ENCODE measurements at places on chromosomes 2 and 18.

DNA sequence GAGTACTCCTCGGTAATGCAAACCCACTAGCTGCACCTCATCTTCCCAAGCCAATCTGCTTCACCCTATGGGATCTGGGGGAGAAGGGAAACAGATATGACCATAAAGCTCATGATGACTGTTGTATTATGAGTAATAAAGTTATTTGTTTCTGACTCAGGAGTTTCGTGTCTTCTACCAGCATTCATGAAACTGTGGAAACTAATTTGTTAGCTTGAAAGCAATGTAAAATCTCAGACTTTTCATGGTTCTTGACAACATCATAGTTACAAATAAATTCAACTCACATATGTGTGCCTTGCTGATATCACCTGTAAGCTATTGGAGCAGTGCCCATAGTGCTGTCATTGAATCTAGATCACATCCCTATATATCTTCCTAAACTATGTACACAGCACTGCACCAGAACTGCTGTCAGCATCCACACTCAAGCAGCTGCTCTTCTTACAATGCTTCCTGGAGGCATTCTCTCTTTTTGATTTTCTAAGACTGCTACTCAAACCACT lies 135.6 kb upstream of the KYNU start:
- no peaks in the 10 kb centered on the region for H3K36me3 ChIP-seq
- no peak overlapping the region for H3K4me3 ChIP-seq
- no peaks in the 10 kb centered on the region for H3K4me1 ChIP-seq
- H3K27ac ChIP-seq = no peak overlapping the region

GRCh38 chr2:219521066-219521880 lies 7.0 kb downstream of the ASIC4 start:
- no peaks in the 10 kb centered on the region for H3K36me3 ChIP-seq
- peaks cover 54% of the 10 kb centered on the region for H3K4me1 ChIP-seq
- no peak overlapping the region for H3K27ac ChIP-seq
- DNase-seq = peak; percentile 80
- peak overlapping the region; percentile 10 for H3K4me3 ChIP-seq
- H3K27me3 ChIP-seq = peaks cover 35% of the 10 kb centered on the region

DNA sequence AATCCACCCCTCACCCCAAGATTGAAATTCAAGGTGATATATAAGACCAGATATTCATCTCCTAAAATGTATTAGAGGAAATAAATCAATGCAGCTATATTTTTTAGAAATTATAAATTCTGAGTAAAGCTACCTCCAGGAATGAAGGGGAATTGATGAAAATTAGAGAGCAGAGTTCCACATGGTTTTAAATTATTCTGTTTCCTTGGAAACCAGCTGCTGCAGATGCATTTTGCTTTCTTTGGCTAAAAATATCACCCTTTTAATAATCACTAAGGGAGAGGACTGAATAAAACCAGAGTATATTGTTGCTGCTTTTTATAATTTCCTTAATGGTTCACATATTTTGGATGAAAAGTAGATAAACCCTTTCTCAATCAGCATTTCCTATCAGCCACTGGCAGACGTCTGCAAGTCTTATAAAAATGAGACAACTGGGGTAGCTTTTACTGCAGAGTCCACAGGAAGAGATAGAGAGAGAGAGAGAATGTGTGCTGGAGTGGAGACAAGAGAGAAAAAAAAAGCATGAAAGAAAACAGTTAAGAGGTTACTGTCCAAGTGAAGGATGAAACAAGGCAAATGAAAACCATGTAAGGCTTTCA lies 2.0 kb downstream of the CSRNP3 start:
- no peaks in the 10 kb centered on the region for H3K27me3 ChIP-seq
- H3K4me3 ChIP-seq = peak overlapping the region; percentile 78
- peaks cover 31% of the 10 kb centered on the region for H3K4me1 ChIP-seq
- H3K36me3 ChIP-seq = no peaks in the 10 kb centered on the region
- peak overlapping the region; percentile 39 for H3K27ac ChIP-seq

- H3K27ac ChIP-seq = no peak overlapping the region
- H3K27me3 ChIP-seq = no peaks in the 10 kb centered on the region
- H3K4me1 ChIP-seq = peaks cover 10% of the 10 kb centered on the region
- no peaks in the 10 kb centered on the region for H3K36me3 ChIP-seq
- DNase-seq = no peak
Observed at GRCh38 chr18:74429096-74429495, 28.0 kb downstream of the DIPK1C start.

- no peaks in the 10 kb centered on the region for H3K4me1 ChIP-seq
- H3K27ac ChIP-seq = no peak overlapping the region
- no peaks in the 10 kb centered on the region for H3K27me3 ChIP-seq
- no peak overlapping the region for H3K4me3 ChIP-seq
- no peak for DNase-seq
- H3K36me3 ChIP-seq = no peaks in the 10 kb centered on the region
Observed at GRCh38 chr18:29018976-29019375, 842.0 kb upstream of the CDH2 start.

DNA sequence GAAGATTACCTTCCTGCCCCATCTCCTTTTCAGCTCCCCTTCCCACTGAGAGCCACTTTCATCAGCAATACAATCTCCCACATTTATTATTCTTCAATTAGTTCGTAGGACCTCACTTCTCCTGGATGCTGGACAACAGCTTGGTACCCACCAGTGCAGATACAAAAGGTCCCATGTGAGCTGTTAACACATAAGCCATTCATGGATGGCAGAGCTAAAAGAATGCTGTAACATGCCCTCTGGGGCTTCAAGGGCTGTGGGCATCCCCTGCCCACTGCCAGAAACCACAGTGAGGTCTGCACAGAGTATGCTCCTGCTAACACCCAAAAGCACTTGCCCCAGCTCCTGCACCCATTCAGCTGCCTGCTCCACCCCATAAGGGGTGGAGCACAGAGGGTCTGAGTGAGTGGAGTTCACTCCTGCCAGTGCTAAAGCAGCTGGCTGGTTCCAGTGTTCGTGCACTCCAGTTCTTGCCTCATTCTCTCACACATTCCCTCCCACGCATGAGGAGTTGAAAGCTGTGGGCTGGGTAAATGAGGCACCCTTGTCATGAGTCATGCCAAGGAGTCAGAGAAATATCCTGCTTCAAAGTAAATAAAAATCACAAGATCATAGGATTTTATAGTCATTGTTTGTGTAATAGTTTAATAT lies 305.9 kb upstream of the TMEFF2 start:
- H3K4me1 ChIP-seq = no peaks in the 10 kb centered on the region
- H3K4me3 ChIP-seq = no peak overlapping the region
- no peak overlapping the region for H3K27ac ChIP-seq
- no peaks in the 10 kb centered on the region for H3K36me3 ChIP-seq
- H3K27me3 ChIP-seq = no peaks in the 10 kb centered on the region

GRCh38 chr2:168449419-168449818 lies 6.7 kb upstream of the CERS6 start:
- H3K27ac ChIP-seq = no peak overlapping the region
- no peaks in the 10 kb centered on the region for H3K36me3 ChIP-seq
- no peaks in the 10 kb centered on the region for H3K27me3 ChIP-seq
- DNase-seq = no peak
- no peak overlapping the region for H3K4me3 ChIP-seq

- no peak for DNase-seq
- H3K4me3 ChIP-seq = no peak overlapping the region
- H3K36me3 ChIP-seq = no peaks in the 10 kb centered on the region
Observed at GRCh38 chr2:159497847-159498246, 118.5 kb downstream of the BAZ2B start.

DNA sequence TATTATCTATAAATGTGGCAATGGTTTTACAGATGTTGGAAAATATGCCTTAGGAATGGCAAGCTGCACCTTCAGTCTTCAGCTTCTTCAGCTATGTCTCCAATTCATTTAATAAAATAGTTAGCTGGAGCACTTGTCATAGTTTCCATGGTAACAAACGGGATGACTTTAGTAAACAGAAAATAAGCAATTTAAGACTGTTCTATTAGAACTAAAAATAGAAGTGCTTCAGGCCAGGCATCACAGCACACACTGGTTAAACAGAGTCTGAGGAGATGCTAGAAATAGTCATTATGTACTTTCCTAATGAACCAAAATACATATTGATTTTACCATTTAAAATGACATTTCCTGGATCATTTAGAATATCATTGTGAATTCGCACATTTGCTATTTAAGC lies 195.0 kb downstream of the GCA start:
- no peak overlapping the region for H3K27ac ChIP-seq
- H3K36me3 ChIP-seq = no peaks in the 10 kb centered on the region
- peaks cover 5% of the 10 kb centered on the region for H3K4me1 ChIP-seq

- H3K4me1 ChIP-seq = no peaks in the 10 kb centered on the region
- no peaks in the 10 kb centered on the region for H3K27me3 ChIP-seq
- H3K27ac ChIP-seq = no peak overlapping the region
- H3K4me3 ChIP-seq = no peak overlapping the region
- H3K36me3 ChIP-seq = peaks cover 44% of the 10 kb centered on the region
Observed at GRCh38 chr18:21575656-21576055, 24.8 kb downstream of the ESCO1 start.

GRCh38 chr2:38427936-38428335 lies 50.9 kb upstream of the ATL2 start:
- H3K27me3 ChIP-seq = no peaks in the 10 kb centered on the region
- no peak for DNase-seq
- no peaks in the 10 kb centered on the region for H3K36me3 ChIP-seq
- H3K4me3 ChIP-seq = no peak overlapping the region
- H3K4me1 ChIP-seq = no peaks in the 10 kb centered on the region

DNA sequence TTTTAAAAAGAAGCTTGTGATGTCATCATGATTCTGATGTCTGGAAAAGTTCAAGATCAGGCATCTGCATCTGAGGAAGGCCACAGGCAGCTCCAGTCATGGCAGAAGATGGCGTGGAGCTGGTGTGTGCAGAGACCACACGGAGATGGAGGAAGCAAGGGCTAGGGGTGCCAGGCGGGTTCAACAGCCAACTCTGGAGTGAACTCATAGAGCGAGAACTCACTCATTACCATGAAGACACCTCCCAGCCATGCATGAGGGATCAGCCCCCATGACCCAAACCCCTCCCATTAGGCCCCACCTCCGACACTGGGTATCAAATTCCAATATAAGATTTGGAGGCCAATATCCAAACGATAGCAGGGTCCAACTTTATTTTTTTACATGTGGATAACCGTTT lies 61.6 kb downstream of the KCNG2 start:
- no peak for DNase-seq
- H3K27ac ChIP-seq = no peak overlapping the region
- peaks cover 63% of the 10 kb centered on the region for H3K27me3 ChIP-seq

- H3K4me3 ChIP-seq = no peak overlapping the region
- no peaks in the 10 kb centered on the region for H3K27me3 ChIP-seq
- no peaks in the 10 kb centered on the region for H3K36me3 ChIP-seq
- H3K27ac ChIP-seq = no peak overlapping the region
Observed at GRCh38 chr2:119674711-119675500, 4.1 kb upstream of the TMEM177 start.

GRCh38 chr2:12858786-12859185 lies 142.1 kb downstream of the TRIB2 start:
- no peak overlapping the region for H3K27ac ChIP-seq
- H3K4me3 ChIP-seq = no peak overlapping the region
- DNase-seq = no peak
- no peaks in the 10 kb centered on the region for H3K36me3 ChIP-seq
- no peaks in the 10 kb centered on the region for H3K4me1 ChIP-seq

- no peaks in the 10 kb centered on the region for H3K36me3 ChIP-seq
- peaks cover 20% of the 10 kb centered on the region for H3K27me3 ChIP-seq
- no peak overlapping the region for H3K27ac ChIP-seq
Observed at GRCh38 chr2:29123617-29124349, 8.6 kb downstream of the CLIP4 start.

GRCh38 chr2:36452260-36452659 lies 96.7 kb downstream of the CRIM1 start:
- no peaks in the 10 kb centered on the region for H3K36me3 ChIP-seq
- no peak overlapping the region for H3K4me3 ChIP-seq
- H3K27ac ChIP-seq = no peak overlapping the region

DNA sequence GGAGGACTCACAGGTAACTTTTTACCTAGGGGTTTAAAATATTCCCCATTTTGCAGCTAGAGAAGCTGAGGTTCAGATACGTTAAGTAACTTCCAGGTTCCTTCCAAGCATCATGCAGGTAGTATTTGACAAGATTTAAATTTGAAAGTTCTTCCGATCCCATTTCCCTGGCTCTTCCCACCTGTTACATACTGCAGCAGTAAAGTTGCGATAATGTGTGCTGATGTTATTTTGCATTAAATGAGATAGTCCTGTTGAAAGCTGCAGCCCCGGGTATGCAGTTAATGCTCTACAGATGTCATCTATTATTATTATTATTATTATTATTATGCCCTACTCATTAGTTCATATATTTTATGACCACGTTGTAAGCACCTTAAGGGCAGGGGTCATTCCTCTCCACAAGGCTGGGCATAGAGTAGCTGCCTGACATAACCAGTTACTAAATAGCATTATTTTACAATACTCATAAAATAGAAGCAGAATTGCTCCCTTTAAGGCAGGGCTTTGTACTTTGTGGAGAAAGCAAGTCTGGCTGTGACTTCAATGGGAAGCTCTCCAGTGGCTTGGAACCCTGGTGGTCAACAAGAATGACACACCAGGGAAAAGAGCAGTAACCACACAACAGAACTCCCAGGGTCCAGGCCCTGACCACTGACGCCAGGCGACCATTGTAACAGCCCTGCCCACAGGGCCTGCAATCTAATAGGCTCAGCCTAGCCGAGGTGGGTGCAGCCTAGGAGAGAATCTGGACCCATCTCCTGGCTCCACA lies 112.0 kb upstream of the STPG4 start:
- peak; percentile 45 for DNase-seq
- no peaks in the 10 kb centered on the region for H3K36me3 ChIP-seq
- H3K27ac ChIP-seq = no peak overlapping the region
- no peak overlapping the region for H3K4me3 ChIP-seq
- peaks cover 5% of the 10 kb centered on the region for H3K4me1 ChIP-seq

- no peaks in the 10 kb centered on the region for H3K36me3 ChIP-seq
Observed at GRCh38 chr2:1407950-1408675, 5.2 kb upstream of the TPO start.

GRCh38 chr18:77108821-77109647 lies 23.5 kb downstream of the MBP start:
- peaks cover 11% of the 10 kb centered on the region for H3K4me1 ChIP-seq
- H3K27ac ChIP-seq = no peak overlapping the region
- no peaks in the 10 kb centered on the region for H3K36me3 ChIP-seq
- no peaks in the 10 kb centered on the region for H3K27me3 ChIP-seq
- no peak for DNase-seq

DNA sequence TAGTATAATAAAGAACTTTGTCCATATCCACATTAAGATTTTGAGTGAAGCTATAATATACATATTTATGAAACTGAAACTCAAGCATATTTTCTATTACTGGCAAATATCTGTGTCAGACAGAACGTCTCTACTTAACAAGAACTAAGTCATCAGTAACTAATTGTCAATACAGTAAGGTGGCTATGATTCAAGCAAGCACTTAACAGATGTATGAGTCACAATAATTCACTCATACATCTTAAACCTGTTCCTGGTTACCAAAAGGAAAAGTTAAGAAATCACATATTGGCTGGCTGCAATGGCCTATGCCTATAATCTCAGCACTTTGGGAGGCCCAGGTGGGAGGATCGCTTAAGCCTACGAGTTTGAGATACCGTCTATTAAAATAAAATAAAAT lies 96.0 kb downstream of the SOS1 start:
- no peak overlapping the region for H3K4me3 ChIP-seq
- H3K36me3 ChIP-seq = peaks cover 13% of the 10 kb centered on the region
- no peaks in the 10 kb centered on the region for H3K27me3 ChIP-seq
- DNase-seq = no peak
- H3K4me1 ChIP-seq = no peaks in the 10 kb centered on the region

GRCh38 chr2:94999431-94999883 lies 26.1 kb upstream of the MAL start:
- no peak overlapping the region for H3K27ac ChIP-seq
- H3K36me3 ChIP-seq = no peaks in the 10 kb centered on the region
- DNase-seq = no peak
- no peaks in the 10 kb centered on the region for H3K27me3 ChIP-seq
- no peak overlapping the region for H3K4me3 ChIP-seq
